ENCODE measurements at places on chromosomes 13 and 19.

GRCh38 chr19:17860993-17861360 is 1.3 kb downstream of the RPL18A start:
- DNase-seq = no peak

- DNase-seq = no peak
These were observed 5.3 kb downstream of the PTBP1 start for GRCh38 chr19:802498-803098.

- no peak for DNase-seq
These were observed 46.2 kb downstream of the DCT start for GRCh38 chr13:94433055-94433961.

- no peak for DNase-seq
These were observed 36.5 kb downstream of the GTF2F2 start for GRCh38 chr13:45156565-45157361.

DNA sequence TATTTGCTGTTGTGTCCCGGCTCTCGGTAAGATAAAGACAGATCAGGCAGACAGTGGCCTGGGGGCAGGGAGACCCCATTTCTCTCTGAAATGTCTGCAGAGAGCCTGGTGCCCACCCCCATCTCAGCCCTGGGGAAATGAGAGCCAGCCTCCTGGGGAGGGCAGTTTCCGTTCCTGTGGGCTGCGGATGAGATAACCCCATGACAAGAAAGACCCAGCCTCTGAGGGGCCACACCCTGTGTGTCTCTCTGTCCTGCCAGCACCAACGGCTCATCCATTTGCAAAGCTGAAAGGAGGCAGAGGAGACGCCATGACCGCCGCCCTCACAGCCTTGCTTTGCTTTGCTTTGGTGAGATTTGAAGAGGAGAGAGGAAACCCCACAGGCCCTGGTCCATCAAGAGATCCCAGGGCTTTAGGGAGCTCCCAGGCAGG is 28.1 kb upstream of the KIR3DL3 start:
- DNase-seq = no peak

DNA sequence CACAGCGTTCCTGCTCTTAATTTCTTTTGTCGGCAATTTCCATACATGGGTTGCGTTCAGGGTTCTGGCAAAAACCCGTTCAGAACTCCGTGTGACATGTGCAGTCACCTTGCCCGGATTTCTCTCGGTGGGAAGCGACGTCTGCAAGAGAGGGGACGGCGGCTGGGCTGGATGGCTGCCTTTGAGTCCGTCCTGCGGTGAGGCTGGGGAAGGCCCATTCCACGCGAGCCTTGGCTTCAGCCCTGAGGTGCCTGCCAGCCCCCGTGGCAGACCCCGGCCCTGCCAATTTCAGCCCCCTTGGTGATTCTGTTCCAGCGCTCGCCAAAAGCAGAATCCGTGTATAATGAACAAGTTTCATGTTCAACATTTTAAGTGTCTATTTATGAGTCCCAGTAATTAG is 72.6 kb upstream of the TSHZ3 start:
- DNase-seq = no peak

DNA sequence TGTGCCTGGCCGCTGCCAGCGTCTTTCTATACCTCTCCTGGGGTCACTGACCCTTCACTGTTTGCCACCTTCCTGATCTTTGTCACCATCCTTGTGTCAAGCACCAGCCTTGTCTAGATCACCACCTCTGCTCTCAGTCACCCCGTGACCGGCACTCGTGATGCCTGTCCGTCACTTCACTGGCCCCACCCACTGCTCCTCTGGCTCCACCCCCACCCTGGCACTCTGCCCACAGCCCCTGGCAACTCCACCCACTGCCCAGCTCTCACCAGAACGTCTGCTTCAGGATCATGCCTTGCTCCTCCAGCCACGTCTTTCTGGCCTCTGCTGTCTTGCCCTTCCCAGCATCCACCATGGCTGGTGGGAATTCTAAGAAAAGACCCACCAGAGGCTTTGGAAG is 24.8 kb upstream of the PLA2G4C start:
- DNase-seq = no peak
